ENCODE measurements at places on chromosomes 3 and 15.

GRCh38 chr3:138691351-138691750 lies 82.8 kb downstream of the FAIM start:
- DNase-seq = no peak

- DNase-seq = no peak
Observed at GRCh38 chr3:56929809-56930615, 128.3 kb upstream of the ARHGEF3 start.

DNA sequence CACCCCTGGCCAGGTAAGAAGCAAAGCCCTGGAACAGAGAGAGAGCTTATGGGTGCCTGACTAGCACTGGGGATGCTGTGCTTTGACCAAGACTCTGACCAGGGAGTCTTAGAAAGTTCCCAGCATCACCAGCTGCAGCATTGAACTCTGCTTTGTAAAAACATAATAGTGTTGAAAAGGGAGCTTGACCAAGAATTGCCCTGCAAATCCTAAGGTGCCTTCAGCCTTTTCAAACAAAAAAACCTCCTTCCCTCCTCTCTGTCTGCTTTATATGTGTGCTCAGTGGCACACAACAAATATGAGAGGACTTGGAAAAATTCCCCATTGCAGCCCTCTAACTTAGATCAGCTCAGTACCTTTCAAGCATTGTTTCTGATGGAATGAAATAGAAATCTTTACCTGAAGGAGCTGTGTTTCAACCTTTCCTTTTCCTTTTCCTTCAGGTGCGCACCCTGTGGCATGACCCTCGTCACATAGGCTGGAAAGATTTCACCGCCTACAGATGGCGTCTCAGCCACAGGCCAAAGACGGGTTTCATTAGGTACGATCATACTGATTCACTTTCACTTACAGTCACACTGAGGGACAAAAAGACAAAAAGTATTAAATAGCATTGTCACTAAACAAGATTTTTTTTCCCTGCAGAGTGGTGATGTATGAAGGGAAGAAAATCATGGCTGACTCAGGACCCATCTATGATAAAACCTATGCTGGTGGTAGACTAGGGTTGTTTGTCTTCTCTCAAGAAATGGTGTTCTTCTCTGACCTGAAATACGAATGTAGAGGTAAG lies 13.0 kb downstream of the THBS1 start:
- DNase-seq = no peak

DNA sequence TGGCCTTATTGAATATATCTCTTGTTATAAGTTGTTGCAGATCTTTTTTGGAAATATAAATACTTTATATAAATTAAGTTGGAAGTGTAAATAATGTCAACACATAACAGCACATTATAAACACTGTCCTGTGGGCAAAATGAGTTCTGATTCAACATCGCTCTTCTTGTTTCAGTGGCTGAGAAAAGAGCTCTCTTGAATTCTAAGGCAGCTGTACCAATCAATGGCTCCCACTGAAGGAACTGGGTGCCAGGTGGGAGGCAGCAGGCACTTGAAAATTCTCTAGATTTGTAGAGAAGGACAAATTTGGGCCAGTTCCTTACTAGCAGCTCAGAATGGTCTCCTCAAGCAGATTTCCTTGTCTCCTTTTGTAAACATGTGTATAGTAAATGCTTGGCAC lies 45.6 kb downstream of the CHST2 start:
- no peak for DNase-seq

DNA sequence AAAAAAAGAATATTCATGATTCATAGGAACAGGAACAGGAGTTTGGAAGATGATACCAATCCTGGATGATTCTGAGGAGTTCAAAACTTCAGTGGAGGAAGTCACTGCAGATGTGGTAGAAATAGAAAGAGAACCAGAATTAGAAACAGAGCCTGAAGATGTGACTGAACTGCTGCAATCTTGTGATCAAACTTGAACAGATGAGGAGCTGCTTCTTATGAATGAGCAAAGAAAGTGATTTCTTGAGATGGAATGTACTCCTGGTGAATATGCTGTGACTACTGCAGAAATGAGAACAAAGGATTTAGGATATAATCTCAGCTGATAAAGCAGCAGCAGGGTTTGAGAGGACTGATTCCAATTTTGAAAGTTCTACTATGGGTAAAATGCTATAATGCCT lies 72.7 kb downstream of the GSK3B start:
- no peak for DNase-seq

GRCh38 chr3:38112378-38112761 lies 24.6 kb downstream of the ACAA1 start:
- peak; percentile 5 for DNase-seq

GRCh38 chr15:99963096-99963825 lies 230.0 kb upstream of the LYSMD4 start:
- no peak for DNase-seq

- DNase-seq = no peak
Observed at GRCh38 chr3:58432905-58433304, 727 bp downstream of the PDHB start.

GRCh38 chr15:51550841-51551240 lies 71.7 kb downstream of the DMXL2 start:
- no peak for DNase-seq

GRCh38 chr3:24062916-24063315 lies 117.8 kb downstream of the NR1D2 start:
- DNase-seq = no peak

DNA sequence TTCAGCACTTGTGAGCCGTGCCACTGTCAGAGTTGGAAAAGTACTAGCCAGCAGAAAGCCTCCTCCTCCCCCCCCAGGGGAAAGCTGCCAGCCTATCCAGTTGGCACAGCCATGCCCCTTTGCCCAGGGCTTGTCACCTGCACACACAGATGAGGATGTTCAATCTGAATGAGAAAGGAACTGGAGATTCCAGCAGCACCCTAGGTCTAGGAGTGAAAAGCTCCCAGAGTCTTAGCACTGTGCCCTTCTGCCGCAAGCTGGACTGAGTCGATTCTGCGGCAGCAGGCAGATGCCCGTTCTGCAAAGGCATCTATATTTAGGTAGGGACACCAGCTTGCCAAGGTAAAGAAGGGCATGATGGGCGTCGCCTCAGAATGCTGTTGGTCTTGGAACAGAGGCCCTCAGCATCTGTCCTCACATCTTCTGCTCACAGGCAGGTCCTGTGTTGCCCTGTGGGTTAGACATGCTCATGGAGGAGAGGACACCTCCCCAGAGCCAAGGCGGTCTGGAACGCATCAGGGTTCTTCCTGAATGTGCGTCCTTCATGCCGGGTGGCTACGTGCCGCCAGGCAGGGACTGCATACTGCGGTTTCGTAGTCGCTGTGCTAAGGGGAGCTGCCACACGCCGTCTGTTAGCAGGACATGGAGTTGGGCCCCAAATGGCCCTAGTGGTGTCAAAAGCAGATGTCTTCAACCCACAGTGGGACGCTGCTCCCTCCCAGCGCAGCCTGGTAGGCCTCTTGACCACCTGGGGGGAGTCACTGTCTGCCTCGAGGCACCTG lies 109.5 kb downstream of the VGLL4 start:
- no peak for DNase-seq

GRCh38 chr15:57251308-57251707 lies 125.0 kb upstream of the CGNL1 start:
- DNase-seq = no peak

- no peak for DNase-seq
Observed at GRCh38 chr3:30750967-30751366, 143.5 kb downstream of the GADL1 start.

- no peak for DNase-seq
Observed at GRCh38 chr3:147872568-147872967, 463.4 kb downstream of the ZIC1 start.

- no peak for DNase-seq
Observed at GRCh38 chr3:31610700-31611275, 78.1 kb downstream of the STT3B start.

DNA sequence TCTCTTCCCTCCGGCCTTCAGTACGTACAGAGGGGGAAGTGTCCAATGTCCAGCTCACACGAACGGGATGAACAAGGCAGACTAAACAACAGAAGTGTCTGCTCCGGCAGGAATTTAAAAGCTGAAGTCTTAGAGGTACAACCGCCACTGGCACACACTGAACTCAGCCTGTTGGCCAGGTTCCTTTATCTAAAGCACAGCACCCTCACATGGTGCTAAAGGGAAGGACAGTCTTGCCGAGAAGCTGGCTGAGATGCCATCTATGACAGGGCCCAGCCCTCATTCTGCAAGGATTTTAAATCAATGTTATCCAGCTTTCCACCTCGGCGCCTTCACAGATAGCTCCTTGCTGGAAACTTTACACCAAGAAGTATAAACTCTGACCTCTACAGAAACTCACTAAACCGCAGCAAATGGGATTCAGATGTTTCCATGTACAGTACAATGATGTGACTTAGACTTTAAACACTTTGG lies 2.8 kb downstream of the ADAMTS17 start:
- DNase-seq = no peak

DNA sequence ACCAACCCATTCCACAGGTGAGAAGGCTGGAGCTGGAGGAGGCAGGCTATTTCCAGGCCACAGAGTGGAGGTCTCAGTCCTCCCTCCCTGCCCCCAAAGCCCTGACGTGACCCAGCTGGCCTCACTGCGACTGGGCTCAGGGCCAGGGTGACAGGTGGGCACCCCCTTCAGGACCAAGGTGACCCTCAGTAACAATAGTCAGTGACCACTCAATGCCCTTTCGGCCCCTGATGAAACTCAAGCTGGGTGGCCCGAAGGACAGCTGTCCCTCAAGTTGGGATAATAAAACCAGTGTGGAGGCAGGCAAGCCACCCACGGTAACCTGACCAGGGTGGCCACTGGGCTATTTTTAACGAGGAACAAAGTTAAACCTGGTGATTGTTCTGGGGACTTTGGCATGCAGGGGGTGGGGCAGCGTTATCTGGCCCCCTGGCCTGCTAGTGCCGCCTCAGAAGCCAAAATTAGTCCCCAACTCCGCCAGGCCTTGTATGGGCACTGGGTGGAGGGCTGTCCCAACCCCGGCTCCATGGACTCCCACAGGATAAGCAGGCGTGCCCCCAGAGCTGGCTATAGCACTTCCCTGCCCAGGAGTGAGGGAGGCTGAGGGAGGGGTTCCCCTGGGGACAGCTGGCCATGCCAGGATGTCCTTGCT lies 1.1 kb downstream of the TNNC1 start:
- no peak for DNase-seq

DNA sequence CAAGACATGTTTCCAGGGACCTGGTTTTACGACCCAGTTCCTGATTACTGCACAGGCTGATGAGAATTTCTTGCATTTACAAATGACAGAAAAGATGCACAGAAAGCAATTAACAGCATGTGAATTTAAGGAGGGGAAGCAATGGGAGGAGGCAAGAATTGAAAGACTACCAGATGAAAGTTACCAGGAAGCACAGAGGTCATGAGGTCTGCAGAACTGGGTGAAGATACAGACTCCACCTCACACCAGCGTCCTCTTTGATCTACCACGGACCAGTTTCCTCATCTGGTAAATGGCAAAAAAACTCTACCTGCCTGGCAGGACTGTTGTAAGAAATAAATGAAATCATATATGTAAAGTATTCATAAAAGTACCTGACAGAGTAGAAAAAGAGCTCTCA lies 266.0 kb downstream of the MAGI1 start:
- DNase-seq = no peak

DNA sequence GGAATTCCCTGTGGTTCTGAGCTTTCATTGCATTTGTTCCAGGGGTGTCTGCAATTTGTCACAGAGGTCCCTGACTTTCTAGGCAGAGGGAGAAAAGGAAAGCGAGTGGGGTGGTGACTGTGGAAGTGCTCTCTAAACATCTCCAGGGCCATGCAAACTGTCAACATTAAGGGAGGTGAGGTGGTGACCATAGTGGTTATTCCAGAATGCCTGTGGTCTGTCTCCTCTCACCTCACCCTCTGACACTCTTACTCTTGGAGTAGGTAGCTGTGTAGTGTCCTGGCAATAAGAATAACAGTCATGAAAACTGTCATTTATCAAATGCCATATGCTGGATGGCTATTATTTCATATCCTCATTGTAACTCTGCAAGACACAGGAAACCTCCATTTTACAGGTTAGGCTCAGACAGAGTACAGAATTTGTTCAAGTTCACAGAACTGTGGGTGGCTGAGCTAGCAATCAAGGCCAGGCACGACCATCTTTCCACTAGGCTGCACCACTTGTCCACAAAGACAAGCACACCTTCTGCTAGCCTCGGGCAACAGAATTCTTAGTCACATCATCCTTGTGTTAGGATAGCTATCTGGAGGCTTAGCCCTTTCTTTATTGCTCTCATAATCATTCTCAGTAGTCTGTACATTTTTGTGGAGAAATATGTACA lies 179.4 kb downstream of the CD47 start:
- no peak for DNase-seq

DNA sequence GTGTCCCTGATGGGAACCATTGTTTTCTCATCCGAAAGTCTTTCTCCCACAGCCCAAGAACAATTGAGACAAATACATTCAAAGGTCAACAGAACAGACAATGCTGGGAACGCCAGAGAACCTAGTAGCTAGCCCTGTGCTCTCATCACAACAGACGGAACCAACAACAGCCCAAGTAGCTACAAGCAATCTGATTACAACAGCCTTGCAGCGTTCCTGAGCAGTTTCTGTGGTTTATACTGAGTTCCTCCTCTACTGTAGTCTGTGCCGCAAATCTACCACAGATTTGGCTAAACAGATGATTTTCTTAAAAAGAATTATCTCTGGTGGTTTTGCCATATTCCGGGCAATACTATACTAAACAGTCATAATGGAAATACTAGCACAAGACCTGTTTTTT lies 435.6 kb downstream of the MECOM start:
- DNase-seq = no peak

DNA sequence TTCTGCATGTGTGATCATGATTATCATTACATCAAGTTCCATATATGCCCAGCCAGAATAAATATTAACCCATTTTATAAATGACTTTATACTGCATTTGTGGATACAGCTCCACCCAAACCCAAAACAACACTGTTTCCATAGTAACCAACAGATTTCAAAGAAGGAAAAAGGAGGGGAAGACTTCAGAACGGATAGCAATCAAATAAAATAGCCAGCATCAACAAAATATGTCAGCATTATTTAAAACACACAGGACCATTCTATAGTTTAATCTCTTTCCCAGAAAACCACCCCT lies 114.4 kb downstream of the FOXP1 start:
- DNase-seq = no peak

DNA sequence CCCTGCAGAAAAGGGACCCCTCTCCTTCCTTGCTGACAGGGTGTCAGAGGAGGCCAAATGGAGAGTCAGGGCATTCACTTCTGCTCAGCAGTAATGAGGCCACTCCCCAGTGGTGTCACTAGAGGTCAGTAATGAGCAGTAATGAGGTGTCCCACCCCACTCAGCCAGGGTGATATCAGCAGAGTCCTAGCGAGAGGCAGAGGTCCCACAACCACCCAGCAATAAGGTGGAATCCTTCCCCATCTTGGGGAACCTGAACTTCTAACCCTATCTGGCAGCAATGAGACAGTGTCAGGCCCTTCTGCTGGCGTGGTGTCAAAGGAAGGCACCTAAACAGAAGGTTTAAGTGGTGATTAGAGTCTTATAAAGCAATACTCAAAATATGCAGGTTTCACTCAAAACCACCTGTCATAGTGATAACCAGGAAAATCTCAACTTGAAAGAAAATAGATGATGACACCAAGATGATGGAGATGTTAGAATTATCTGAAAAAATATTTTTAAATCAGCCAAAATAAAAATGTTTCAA lies 12.9 kb downstream of the OCA2 start:
- DNase-seq = peak; percentile 24
